ENCODE measurements at places on chromosomes 2 and 18.

DNA sequence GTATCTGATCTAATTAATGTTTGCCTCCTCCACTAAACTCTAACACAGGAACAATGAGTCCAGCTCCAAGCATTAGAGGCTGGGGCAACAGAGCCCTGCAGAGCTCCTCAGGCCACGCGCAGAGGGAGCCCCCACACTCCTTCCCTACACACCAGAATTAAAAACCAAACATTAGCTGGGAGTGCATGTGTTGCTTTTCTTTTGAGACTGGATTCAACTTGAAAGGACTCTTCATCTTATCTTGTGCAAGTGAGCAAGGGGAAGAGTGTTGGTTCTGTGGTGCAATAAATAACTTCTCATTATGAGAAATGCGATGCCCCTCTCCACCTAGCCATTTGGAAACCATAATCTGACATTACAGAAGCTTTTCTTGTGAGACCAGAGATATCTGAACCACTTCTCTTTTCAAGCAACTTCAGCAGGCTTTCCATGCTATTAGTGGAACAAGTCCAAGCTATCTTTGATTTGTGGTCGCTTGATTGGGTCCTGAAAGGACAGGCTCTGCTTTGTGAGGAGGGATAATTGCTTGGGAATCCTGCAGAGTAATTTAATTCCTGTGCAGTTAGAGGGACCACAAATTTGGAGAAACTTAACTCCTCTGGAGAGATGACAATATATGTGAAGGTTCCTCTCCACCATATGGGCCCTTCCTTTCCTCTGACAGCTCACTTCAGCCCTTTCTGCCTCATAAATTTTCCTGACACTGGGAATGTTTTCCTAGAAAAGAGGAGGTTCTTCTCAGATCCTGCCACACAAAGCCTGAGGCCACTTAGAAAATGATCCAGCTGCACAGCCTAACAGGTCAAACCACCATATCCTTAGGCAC lies 112.5 kb downstream of the ATL2 start:
- DNase-seq = peak; percentile 78

GRCh38 chr2:212926940-212927339 lies 224.5 kb downstream of the IKZF2 start:
- DNase-seq = no peak

DNA sequence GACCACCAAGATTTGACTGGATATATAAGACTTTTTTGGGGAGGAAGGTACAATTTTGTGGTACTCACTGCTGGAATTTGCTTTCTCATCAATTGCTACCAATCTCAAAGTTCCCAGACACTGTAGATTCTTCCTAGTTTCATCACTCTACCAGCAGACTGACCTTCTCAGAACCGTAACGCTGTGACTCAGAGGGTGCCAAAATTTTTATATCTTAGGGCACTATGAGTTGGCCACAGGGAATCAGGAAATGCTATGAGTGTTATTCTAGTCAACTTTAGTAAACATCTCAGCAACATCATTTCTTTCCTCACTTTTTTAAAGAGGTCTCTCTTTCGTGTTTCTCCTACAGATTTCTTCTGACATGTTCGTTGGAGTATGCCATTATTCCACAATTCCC lies 499.0 kb downstream of the TMX3 start:
- no peak for DNase-seq

DNA sequence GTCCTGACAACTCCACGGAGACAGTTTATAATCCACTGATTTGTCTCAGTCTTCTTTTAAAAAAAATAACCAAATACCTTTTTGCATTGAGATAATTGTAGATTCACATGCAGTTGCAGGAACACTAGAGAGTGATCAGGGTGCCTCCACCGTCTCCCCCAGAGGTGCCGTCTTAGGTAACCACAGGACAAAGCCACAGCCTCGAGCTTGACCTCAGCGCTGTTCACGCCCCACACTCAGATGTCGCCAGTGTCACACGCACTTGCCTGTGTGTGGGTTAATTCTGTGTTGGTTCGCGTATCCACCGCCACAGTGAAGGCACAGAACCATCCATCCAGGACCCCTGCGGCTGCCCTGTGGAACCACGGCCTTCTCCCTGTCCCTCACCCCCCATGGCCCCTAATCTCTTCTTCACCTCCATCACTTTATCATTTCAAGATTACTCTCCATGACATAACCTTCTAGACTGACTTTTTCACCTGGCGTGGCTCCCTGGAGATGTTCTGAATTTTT lies 295.0 kb upstream of the HDAC4 start:
- no peak for DNase-seq

- peak; percentile 3 for DNase-seq
Measured at GRCh38 chr18:34493566-34494358, 216.3 kb upstream of the DTNA start.

DNA sequence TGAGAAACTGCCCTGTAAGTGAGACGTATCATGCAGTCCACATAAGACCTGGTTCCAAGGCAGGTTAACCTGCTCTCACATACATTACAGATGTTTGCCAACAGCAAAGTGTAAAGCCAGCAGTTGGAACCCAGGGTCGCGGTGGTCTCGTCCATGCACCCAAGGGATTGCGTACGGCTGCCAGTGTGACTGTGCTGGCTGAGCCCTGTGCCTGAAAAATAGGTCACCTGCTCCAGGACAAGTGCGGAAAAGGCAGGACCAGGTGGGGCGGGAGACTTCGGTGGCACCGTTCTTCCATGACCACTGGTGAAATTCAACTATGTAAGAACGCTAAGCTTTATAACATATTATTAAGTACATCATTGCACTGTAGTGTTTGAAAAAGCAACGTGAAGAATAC lies 110.5 kb downstream of the MBP start:
- DNase-seq = no peak

DNA sequence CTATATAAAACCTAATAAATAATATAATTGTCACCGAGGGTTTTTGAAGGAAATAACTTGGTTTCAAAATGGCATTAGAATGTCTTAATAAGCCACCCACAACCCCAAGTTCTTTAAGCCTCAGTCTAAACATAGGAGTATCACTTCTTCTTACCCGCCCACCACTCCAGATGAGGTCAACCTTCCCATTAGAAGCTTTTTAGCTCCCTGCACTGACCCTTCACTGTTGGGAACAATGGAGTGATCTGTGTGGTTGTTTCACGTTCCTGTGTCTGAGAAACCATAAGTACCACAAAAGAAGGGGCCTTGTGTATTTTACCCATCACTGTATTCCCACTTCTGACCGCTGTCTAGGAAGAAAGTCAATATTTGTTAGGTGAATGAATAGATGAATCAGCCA lies 326.3 kb upstream of the ZNF521 start:
- no peak for DNase-seq

- no peak for DNase-seq
Measured at GRCh38 chr2:185695711-185696235, 42.8 kb upstream of the FSIP2 start.

DNA sequence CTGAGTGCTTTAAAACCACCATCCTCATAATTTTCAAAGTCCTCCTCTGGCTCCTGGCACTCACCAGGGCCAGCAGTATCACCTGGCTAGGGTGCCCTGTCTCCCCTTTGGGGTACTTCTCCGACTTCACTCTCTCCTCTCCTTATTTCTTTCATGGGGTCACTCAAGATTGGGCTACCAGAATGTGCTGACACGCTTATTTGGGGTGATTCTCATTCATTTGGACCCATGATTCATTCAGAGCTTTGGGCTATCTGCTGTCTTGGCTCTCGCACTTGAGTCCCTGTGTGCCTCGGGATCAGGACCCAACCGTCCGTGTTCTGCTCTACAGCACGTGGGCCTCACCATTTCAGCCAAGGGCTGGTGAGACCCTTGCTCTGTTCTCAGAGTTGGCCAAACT lies 70.1 kb upstream of the NEDD4L start:
- no peak for DNase-seq

DNA sequence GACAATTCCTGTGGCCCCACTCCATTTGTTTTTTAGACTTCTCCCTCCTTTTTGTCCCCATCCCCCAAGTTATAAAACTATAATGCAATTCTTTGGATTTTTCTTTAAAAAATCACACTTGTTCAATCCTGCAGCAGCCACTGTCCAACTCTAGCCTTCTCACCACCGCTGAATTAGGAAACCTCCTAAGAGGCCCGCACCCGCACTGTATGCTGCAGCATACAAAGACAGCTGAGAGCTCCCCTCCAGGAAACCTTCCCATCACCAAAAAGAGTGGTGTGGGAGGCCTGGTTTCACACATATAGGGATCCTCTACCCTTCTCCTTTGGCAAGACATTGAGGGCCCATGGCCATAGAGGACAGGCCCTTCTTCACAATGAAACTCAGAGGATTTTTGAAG lies 2.9 kb downstream of the PCGF1 start:
- no peak for DNase-seq

GRCh38 chr2:172328103-172328841 lies 99.1 kb upstream of the ITGA6 start:
- DNase-seq = no peak

DNA sequence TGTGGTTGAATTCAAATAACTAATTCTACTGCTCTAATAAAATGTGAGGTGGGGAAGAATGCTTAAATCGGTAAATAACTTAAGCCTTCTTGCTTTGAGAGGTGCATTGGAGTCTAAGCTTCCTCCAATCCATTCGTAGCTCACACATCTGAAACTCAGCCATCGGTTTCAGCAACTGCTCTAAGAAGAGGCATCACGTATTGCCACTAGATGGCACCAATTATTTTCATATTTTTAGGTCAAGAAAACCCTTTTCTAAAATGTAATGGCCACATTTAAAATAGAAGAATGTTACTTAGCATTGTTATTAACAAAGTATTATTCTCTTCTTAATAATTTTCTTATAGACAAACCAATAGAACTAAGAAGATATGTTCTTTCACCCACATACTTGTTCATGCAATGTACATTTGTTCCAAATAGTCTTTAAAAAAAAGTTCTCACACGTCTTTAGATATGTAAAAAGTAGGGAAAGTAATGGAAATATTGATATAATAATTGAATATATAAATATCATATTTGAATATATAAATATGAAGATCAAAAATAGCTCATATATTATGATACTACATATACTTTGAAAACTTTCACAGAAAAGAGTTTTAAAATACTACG lies 229.8 kb downstream of the CCDC178 start:
- peak; percentile 20 for DNase-seq

DNA sequence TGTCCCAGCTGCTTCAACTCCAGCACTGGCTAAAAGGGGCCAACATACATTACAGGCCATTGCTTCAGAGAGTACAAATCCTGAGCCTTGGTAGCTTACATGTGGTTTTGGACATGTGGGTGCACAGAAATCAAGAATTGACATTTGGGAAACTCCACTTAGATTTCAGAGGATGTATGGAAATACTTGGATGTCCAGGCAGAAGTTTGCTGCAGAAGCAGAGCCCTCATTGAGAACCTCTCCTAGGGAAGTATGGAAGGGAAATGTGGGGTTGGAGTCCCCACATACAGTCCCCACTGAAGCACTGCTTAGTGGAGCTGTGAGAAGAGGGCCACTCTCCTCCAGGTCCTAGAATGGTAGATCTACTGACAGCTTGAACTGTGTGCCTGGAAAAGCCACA lies 218.0 kb upstream of the CWC22 start:
- DNase-seq = no peak

Measured in right renal pelvis (tissue), 4 donors.